ENCODE measurements at places on chromosomes 12 and 14.

DNA sequence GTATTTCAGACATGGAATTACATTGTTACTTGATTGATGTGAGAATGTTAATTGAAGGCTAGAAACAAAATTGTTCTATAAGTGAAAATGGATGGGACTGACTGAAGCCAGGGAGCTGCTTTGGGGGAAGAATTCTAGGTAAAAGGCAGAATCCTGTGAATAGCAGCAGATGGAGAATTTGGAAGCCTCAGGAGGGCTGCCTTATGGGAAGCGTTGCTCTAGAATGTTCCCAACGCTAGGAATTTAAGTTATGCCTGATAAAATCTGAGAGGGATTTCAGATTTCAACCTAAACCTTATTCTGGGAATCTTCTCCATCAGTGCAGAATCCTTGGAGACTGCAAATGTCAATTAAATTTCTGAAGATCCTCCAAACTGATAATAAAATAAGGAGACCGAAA is 858.2 kb upstream of the FLRT2 start:
- no peak for DNase-seq

GRCh38 chr12:45681465-45681864 is 48.0 kb upstream of the ARID2 start:
- DNase-seq = no peak

GRCh38 chr14:67420102-67420739 is 8.3 kb upstream of the PLEK2 start:
- DNase-seq = no peak

GRCh38 chr14:89617481-89618329 is 200.7 kb upstream of the FOXN3 start:
- no peak for DNase-seq

DNA sequence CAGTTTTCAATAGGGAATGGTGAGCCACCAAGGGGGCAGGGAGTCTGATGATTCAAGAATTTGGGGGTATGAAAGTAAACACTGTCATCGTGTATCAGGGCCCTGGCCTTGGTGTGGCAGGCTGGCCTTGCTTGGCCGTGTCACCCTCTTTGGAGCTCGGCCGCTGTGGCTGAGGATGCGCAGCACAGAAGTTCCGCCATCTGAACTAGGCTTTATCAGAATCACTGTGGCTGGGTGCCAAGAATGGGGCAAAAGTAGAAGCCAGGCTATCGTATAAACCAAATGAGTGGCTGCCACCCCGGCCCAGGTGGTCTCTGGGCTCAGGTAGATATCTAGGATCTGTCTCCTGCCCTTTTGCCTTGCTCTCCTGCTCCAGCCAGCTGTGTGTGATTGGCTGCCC is 137.4 kb downstream of the PAPOLA start:
- DNase-seq = no peak

DNA sequence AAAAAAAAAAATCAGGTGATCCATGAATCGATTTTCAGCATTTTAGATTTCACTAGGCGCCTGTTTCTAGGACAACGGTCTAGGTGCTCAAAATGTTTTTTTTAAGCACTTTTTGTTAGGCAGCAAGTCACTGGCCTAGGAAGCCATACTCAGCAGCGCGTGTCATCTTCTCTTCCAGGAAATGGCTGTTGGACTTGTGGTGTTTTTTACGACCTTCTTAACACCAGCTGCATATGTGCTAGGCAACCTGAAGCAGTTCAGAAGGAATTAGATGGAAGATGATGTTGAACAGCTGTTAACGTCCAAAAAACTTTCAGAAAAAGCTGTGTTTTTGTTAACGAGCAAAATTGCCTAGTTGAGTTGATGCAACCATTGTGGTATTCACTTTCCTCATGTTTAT is 868 bp downstream of the COX8C start:
- DNase-seq = no peak

GRCh38 chr14:68104518-68104917 is 284.9 kb downstream of the RAD51B start:
- DNase-seq = no peak

DNA sequence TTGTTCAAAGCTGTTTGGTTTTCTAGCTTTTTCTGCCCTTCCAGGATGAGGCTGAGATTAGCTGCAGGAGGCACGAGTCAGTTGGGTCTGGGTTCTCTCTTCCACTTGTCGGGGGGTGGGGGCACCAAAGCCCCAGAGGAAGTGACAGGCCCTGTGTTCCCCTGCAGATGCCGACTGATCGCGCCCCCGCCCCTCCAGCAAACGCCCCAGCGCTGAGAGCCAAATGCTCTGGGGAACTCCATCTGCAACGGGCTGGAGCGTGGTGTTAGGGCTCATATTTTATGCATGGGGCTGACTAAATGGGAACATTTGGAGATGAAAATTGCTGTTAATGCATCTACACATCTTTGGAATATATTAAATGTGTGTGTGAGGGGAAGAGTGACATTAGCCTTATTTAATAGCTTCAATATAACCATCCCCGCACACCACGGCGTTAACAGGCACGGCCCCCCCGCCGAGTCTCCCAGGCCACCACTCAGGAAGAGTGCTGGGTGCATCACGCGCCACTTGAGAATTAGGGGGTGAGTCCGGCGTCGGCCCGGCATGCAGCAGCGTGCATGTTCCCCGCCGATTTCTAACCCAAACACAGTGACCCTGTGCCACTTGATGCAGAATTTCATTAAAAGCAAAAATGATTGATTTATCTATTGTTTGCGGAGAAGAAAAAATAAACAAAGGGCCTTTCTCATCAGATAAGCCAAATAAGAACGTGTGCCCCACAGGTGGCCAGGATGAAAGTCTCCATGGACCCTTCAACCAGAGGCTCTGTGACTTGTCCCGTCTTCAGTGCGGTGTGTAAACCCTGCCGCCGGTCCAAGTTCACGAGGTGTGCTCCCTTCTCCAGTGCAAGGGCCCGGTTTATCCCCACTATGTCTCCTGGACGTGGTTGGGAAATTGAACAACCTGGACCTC is 165.0 kb upstream of the RTL1 start:
- no peak for DNase-seq

GRCh38 chr14:99549684-99550083 is 54.3 kb downstream of the CCDC85C start:
- no peak for DNase-seq

GRCh38 chr14:42174357-42174756 is 567.7 kb downstream of the LRFN5 start:
- no peak for DNase-seq
